NAMALWA (cell line): ENCODE measurements at places on chromosomes 3 and 15.
A peak's percentile ranks its signal among the peaks of the same experiment; 100 is the strongest.

DNA sequence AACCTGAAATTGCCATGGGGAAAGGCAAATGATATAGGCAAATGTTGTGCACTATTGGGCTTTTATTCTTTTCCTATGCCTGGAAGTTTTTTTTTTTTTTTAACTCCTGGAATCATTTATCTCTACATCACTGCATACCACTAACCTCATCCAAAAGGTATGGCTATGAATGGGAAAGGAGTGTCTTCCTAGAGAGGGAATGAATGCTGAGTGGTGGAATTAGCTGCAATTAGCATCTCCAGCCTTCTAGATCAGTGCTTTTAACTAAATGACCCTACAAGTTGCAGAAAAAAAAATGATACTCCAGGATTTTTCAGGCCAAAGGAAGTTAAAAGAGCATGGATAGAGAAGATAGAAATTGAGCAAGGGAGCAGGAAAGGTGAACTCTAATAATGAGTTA, 429.8 kb upstream of the PDZRN3 start:
- DNase-seq, result no peak

DNA sequence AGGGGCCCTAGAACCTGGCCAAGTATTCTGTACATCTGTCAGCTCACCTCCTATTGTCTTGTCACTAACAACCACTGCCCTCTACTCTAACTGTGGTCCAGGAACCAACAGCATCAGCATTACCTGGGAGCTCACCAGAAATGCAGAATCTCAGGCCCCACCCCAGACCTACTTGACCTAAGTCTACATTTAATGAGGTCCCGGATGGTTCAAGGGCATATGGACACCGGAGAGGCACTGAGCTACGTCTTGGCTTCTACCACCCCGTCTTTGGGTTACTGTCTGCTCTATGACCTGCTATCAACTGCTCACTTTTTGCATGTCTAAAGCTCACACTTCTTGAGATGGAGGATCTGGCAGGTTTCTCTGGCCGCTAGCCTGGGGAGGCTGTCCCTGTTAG, 8.1 kb downstream of the GALNT15 start:
- no peak for DNase-seq

GRCh38 chr15:35168464-35168863, 83.4 kb upstream of the NANOGP8 start:
- DNase-seq, result no peak

- no peak for DNase-seq
Observed at GRCh38 chr3:126721246-126721645, 17.2 kb downstream of the CHCHD6 start.

GRCh38 chr15:99424131-99424571, 141.6 kb upstream of the MEF2A start:
- DNase-seq, result no peak

DNA sequence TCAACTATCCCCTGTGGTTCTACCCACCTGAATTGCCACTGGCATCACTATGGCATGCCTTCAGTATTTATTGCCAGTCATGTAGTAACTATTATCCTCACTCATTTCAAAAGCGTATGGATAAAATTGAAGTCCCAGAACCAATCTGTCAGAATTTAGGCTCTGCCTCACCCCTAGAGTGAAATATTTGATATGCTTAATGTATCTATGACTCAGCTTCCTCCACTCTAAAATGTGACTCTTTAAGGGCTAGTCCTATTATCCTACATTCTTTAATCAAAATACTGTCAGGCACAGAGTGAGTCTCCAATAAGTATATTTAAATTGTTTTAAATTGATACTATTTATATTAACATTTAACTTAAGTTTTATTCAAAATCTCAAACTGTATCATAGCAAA, 27.6 kb downstream of the ARPP21 start:
- no peak for DNase-seq

DNA sequence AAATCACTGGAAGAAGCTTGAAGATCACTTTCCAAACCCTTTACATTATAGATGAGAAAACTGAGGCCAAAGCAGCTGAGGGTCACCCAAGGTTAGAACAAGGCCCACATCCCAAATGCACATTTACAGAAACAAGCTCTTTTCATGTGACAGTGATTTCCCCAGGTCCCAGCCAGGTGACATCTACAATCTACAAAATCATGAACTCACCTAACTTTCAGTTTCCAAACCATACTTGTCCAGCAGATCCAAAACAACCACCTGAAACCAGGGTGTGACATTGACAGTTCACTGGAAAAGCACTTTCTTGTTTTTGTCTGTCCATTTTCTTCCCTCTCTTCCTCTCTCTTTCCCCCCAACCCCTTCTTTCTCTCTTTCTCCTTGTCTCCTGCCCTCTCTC, 132.2 kb upstream of the PRICKLE2 start:
- DNase-seq, result no peak

DNA sequence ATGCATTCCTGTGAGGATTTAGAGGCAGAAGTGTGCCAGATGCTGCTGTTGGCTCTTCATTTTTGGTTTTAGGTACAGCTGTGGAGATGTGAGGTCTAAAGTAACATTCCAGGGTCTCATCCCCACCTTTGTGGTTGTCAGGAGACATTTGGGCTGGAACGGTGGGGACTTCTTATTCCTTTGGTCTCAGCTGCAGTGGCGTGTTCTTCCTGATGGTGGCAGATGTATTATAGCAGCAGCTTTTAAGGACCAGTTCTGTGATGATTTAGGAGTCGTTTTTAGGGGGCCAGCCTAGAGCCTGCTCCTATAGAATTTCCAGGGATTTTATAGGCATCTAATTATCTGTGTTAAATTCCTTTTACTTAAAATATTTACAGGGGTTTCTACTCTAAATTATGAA, 221.0 kb upstream of the EOMES start:
- DNase-seq, result peak; percentile 39

DNA sequence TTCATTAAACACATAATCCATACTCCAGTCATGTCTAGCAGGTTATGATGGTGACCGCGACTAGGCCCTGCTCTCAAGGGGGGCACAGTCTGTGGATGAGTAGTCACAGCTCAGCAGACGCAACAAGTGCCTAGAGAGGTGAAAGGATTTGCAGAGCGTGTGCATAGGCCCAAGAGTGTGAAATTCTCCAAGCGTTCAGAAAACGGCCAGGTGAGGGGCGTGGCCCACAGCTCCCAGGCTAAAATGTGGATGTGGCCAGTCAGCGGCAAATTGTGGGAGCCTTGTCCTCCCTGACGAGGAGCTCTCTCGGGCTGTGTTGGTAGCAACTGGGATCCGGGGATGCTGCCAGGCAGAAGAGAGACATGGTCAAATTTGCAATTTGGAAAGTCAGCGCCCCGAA, 46.4 kb upstream of the TSEN2 start:
- DNase-seq, result no peak

- no peak for DNase-seq
Observed at GRCh38 chr3:21528291-21528995, 222.6 kb downstream of the ZNF385D start.

DNA sequence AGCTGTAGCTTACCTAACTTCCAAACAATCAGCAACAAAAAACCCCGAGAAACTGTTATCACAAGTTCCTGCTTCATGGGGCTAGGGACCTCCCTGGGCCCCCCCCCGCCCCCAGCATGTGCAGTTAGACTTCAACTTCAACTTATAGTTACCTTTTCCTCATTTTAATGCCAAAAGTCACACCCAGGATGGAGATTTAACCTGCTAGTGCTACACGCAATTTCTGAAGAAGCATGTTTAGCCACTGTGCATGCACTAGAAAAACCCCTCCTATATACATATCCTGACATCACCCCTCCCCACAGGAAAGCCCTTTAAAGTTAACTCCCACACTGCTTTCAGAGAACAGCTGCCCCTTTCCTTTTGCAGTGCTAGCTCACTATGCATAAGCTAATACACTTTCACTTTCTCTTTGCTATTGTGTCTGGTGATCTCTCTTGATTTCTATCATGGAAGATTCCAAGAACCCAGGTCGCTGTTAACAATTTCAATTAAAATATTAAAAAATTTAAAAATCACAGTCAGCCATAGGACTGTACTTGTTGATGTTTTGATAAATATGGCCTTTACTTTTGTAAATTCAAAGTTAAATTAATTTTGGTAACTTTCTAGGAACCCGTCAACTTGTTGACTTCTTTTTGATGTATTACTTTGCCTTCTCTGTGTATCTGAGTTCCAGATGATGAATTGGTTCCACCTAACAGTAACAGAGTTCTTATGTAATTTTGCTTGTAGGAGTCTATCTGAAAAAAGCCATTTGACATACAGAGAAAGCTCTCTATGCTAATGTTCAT, 75.2 kb upstream of the ACAD9 start:
- DNase-seq, result peak; percentile 85

DNA sequence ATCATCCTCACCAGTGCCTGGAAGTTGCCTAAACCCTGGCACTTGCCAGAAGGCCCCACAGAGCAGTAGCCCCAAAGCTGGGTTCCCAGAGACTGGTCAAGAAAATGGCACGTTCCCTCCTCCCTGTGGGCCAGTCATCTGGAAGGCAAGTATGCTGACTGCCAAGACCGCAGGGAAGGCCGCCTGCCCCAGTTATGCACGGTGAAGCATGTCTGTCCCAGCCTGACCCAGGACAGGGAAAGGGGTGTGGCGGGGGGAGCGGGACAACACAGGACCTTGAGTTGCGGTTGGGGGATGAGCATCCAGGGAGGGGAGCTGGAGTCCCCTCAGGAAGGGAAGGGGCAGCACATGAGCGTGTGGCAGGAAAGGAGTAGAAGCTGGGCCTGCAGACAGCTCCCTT, 33.0 kb downstream of the RBPMS2 start:
- no peak for DNase-seq

DNA sequence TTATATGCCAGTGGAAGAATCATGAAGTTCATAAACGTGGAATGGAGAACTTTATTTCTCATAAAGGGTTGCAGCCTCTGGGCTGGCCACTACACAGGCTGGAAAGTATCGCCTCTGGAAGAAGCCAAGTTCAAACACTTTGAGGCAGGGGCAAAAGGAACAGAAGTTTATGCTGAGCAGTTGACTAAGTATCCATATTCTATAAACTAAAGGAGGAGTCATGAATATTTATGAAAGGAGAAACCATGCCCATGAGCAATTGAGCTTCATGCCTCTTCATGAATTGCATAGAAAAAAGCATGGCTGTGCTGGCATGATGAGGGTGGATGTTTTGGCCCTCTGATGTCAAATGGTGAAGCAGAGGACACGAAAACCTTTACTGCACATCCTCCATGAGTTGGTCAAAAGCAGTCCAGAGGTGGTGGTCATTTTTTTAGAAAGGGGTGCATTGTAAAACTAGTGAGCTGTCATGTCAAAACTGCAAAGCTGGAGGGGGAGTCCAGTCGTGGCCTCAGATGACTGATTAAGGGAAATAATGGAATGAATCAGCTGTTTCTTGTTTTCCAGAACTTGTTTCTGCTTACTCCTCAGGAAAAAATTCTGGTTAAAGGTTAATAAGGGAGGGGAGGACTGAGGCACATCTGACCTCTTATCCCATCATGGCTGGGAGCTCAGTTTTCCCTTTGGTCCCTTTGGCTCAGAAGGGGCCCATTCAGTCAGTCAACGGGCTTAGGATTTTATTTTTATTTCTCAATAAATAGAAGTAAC, 276.7 kb downstream of the CHL1 start:
- no peak for DNase-seq

DNA sequence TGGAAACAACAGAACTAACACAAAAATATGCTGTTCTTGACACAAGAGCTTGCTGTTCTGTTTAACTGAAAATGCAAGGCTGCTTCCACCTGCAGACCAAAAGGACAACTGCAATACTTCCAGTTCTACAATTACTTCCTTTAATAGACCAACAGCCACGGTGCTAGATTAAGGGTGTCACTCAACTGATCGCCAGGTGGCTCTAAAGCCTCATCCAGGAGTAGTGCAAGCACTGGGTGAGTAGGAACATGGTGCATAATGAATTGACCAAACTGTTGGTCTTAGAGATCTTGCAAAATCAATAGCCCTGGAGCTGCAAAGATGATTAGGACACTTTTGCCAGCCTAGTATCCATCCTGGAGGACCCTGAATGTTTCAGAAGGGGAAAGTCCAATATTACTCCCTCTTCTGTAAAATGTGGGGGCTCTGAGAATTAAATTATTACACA, 3.6 kb upstream of the CLDN16 start:
- DNase-seq, result peak; percentile 80

DNA sequence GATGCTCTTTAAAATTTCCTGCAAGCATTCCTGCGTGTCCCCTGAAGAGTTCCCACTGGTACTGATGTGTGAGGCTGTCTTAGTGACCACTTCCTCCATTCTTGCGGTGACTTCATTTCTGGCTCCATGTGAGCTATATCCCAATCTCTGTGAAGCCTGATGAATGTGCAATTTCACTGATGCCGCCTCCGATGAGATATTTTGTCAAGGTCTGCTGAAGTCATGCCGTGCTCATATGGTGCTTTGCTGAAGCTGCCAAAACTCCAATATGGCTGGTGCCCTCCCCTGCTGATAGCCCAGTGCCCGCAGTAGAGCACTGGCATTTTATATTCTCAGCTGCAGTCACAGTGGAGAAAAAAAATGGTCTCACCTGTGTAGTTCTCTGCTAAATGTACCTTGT, 271.5 kb downstream of the EFHB start:
- no peak for DNase-seq

DNA sequence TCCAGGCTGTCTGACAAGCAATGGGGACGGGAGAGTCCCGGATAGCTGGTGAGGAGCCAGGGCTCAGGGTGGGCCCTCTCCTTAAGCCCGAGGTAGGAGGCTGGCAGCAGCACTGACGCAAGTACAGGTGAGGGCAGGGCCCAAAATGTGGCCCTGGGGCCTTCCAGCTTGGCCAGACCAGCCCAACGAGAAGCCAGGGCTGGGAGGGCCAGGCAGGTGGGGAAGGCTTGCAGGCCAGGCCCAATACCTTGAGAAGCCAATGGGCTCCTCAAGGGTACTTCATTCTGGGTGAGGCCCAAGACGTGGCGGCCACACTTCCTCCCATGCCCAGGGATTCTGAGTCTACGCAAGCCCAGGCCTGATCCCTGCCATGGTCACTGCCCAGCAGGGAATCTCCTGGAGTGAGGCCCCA, 37.2 kb downstream of the AMOTL2 start:
- DNase-seq, result no peak

DNA sequence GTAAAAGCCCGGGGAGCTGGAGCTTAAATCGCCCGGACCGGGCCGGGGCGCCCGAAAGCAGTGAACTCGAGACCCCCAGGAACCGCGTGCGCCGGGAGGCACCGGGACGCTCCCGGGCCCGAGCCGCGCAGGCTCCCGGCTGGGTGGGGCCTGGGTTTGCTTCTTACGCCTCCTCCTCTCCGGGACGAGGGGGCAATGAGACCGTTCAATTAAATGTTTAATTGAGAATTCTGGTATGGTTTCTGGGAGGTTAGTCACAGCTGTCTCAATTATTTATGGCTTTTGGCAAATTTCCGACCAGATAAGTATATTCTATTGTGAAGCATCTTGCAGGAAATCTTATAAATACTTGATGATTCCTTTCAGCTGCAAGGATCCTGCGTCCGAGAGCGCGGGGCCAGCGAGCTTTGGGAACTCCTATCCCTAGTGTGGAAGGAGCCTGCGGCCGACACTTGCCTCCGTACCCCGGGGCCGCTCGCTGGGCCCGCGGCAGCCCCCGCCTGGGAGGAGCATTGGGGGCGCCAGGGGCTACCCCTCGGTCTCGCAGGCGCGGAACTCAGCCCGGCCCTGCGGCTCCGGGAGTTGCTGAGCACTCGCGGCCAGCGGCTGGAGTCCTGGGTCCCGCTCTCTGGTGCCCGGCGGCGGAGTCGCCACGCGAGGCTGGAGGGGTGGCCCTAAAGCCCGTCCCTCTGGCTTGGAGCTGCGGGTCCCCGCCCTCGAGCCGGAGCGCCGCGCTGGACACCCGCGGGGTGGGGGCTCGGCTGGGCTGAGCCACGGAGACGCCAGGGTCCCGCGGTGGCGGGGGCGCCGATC, 10.3 kb downstream of the ISL2 start:
- no peak for DNase-seq

GRCh38 chr3:57019057-57019456, 41.4 kb upstream of the SPATA12 start:
- no peak for DNase-seq
